ENCODE measurements at places on chromosomes 1 and 21.

DNA sequence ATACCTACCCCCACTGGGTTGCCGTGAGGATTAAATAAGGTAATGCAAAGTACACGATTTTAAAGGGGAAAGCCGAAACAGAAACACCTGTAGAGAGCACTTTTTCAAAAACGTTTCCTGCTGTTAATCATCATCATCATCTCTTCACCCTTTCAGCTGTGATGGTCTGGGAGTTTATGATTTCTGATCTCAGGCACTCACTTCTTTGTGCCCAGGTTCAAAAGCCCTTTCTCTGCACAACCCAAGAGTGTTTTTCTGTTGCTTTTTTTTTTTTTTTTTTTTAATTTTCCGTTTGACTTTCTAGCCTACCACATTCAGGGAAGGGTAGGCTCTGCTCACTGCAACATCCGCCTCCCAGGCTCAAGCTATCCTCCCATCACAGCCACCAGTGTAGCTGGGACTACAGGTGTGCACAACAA, 936 bp upstream of the UBXN11 start:
- DNase-seq, result no peak

DNA sequence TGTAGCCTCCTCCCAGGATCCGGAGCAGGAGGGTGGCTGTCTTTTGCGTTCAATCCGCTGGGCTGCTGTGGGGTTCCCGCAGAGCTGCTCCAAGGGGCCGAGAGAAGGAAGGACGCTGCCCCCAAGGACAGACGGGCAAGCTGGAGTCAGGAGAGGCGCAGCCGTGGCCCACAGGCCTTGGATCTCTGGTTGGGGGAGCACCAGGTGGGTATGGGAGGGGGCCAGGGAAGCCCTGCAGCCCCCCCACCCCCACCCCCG, 15.9 kb upstream of the SKI start:
- no peak for DNase-seq

GRCh38 chr1:66275601-66276023, 258.3 kb upstream of the SGIP1 start:
- DNase-seq, result no peak

- DNase-seq, result no peak
These were observed 20.5 kb downstream of the ELAVL4 start for GRCh38 chr1:50129201-50129600.
